IPS DF 6.9 (cell line): ENCODE measurements at places on chromosomes 1 and 21.

GRCh38 chr21:27451116-27451515 is 484.2 kb upstream of the ADAMTS5 start:
- DNase-seq, result no peak

DNA sequence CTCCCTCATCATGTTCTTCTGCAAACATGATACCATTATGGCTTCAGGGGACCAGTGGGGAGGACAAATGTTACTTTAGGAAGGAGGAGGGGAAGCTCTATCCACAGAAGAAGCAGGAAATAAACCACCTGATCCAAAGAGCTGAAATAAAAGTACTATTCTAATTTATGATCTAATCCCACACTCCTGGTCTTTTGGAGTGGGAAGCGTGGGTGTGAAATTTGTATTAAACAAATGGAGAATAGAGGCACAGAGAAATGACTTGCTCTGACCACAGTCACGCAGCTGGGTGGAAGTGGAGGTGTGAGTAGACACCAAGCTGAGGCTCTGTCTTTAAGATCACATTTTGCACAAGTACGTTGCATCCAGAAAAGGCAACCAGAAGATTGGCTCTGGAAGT is 14.5 kb upstream of the STUM start:
- DNase-seq, result no peak

GRCh38 chr1:155591770-155592169 is 18.2 kb upstream of the MSTO1 start:
- peak; percentile 48 for DNase-seq

DNA sequence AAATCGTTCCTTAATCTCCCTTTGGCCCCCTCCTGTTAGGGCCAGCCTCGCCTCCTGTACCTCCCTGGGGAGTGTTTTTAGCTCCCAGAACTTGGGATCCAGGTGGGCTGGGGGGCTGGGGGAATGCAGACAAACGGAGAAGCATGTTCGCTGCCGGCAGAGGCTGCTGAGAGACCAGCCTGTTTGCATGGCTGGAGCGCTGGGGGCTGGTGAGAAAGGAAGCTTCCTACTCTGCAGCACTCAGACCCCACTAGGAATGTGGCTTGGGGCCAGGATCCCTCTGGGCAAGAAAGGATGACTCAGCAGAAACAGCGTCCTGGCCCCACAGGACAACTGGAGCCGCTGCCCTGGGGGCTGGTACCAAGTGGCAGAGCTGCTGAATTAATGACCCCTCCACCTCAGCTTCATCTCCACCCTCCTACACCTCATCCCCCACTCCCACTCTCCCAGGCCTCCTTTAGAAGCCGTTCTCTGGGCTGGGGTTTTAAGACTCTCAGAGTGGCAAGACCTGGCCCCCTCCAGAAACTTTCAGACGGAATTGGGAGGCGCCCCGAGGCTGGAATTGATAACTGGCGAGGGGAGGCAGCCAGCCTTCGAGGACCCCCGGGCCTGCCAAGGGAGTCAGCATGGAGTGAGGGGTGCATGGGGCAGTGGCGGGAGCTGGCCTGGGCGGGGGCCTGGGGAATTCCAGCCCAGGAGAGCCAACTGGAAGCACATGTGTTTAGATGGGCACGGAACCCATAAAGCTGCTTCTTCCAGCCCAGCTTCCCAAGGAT is 28.5 kb upstream of the EPS8L3 start:
- DNase-seq, result no peak

DNA sequence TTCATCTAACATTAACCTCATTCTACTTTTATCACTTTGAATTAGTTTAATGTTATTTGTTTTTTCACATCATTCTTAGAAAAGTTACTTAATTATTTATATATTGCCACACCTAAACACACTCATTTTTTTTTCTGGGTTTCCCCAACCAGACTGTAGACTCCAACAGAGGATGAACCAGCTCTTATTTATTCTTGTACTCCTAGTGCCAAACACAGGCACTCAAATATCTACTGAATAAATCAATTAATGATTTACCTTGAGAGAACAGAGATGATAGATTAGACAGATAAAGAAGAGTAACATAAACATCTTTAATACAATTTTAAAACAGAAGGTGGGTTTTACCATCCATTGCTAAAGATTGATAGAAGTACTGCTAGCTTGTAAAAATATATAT is 35.6 kb downstream of the EGLN1 start:
- no peak for DNase-seq

DNA sequence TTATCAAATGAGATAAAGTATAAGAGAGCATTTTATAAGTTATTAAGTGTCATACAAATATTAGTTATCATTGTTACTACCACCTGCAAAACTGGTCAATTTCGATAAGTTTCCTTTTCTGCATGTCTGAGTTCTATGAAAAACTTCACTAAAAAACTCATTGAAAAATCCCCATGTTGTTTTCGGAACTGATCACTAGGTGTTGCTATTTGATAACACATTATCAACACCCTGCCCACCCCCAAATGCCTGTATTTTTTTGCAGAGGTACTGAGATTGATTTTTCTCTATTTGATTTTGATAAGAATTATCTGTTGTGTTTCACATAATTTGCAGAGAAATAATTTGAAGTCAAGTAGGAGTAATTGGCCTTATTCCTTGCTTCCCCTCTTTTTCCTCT is 22.1 kb upstream of the DISP1 start:
- DNase-seq, result no peak

DNA sequence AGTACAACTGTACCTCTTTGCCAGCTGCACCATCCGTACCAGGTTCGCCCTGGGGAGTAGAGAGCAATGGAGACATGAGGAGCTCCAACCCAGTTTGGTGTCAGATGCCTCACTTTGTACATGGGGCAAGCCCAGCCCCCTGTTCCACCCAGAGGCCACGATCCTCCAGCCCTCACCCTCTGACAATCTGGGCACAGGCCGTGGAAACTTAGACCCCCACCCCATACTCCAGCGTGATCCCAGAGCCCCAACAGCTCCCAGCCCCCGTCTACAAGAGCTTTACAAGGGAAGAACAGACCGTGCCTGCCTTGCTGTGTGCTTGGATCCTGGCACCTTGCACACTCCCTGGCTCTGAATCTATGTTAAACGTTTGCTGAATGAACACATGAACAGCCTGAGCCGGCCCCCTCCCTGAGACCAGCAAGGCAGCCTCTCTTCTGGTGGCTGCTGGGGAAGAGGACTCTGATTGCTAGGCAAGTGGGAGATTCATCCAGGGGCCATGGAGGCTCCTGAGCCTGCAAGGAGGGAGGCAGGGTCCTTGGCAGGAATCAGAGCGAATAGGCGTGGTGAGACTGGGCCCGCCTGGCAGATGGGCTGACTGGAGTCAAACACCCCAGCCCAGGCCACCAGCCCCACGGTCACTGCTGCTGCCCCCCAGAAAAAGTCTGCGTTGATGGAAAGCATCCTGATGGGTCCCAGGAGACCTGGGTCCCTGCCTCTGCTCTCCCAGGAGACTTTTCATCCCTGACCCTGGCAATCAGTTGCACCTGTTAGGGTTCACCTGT is 12.5 kb upstream of the PEF1 start:
- DNase-seq, result no peak

GRCh38 chr1:223775054-223775453 is 62.7 kb downstream of the CAPN2 start:
- no peak for DNase-seq

- DNase-seq, result no peak
Observed at GRCh38 chr1:181152892-181153633, 64.6 kb downstream of the IER5 start.

- no peak for DNase-seq
Observed at GRCh38 chr1:186819126-186819525, 9.6 kb upstream of the PLA2G4A start.

DNA sequence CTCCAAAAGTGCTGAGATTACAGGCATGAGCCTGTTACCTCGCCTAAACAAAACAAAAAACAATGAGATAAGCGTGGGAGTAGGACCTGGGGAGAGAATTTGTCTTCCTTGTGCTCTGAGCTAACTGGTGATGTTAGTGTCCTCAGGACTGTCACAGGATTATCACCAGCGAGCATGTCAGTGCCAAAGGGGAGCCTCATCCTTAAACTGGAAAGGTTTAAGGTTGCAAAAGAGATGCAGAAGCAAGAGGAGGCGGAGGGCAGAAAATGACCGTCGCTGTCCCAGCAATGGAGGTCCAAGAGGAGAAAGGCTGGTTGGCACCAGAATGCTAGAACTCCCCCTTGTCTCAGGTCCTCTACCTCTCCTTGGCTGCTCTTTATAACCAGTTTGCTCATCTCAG is 3.9 kb downstream of the SYPL2 start:
- DNase-seq, result no peak

DNA sequence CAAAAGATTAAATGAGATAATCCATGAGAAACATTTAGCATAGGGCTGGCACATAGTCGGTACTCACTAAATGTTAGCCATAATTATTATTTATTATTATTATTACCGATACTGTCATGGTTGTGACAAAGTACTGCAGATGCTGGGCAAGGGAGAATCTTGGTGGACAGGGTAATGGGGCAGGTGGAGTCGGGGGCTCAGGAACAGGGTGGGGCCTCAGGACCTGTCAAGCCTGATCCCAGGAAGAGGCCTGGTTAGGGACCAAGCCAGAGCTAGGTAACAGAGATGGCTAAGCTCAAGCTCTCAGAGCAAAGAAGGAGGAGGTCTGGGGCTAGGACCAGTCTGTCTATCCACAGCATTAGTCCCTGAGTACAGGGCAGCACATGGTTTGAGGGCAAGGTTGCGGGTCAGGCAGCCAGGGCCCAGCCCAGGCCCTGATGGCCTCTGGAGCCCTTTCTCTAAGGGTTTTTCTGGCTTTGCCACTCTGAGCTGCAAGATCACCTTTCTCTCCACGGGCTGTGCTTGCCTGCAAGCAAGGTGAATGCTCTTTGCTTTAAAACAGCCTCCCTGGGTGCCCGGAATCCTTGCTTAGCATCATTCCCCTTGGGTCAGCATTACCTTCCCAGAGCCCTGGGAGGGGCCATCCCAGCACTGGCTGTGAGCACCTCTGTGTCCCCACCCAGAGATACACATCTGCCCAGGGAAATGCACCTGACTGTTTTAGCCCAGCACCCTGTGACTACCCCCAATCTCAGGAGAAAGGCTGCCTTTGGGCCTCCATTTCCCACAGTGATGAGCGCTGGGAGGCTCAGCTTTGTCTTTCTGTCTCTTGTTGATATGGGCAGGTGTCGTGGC is 572.0 kb downstream of the PTPRU start:
- no peak for DNase-seq

DNA sequence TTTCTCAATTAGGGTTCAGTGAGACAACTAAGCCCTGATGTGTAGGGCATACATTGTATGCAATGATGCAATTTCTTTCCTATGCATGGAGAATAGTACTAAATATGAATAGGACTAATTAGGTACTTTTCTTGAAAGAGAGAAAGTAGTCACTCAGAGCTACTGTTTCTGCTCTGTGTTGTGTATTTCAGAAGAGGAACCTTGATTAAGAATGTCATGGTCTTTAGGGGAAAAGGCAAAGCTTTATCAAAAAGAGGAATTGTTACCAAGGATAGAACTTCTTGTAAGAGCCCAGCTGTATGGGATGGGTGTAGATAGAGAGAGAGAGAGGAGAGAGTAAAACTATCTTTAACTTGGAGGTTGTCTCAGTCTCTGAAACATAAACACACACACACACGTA is 49.1 kb downstream of the HLX start:
- no peak for DNase-seq

- DNase-seq, result no peak
Observed at GRCh38 chr1:23102289-23102688, 66.4 kb downstream of the LUZP1 start.

DNA sequence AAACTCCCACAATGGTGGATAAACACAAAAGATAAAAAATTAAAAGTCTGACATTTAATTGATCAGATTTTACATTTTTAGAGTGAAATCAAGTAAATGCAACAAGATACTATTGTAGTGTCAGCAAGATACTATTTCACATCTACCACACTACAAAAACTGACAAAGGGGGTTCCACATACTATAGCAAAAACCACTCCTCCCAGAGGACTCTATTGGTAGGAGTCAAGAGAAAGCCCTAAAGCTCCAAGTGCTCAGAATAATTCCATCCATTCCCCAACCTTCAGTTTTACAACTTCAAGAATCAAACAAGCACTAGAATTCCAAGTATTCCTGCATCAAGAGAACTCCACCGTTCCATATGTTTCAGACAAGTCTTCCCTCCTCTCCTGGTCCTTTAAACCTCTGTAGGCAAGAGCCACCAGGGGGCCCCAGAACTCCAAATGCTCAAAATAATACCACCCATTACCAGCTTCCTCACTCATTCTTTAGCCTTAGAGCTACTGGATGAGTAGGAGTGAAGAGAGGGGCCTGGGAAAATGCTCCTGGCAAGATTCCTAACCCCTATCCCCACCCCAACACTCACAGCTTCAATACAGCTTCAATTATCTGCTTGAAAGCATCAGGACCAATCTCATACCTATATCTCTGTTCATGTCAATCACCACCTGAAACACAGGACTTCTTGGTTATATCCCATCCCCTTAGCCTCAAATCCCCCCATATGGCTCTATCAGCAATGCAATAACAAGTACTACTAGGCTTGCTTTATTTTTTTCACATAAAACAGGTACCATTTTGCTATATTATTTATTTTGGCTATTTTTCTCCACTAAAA is 9.9 kb downstream of the TOR1AIP2 start:
- no peak for DNase-seq

DNA sequence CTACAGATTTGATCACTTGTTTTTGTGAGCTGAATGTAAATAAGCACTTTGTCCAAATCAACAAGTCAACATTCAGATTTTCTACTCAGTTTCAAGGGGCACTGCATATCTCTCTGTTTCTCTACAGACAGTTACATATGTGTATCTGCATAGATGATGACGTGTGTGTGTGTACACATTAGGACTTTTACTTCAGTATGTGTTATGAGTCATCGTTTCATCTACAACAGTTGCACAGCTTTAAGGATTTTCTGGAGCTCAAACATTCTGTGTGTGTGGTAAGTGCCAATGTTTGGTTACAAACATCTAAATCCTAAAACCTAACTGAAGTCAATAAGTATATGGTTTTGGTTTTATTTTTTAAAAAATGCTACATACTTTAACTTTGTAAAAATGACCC is 494.5 kb upstream of the PBX1 start:
- no peak for DNase-seq

DNA sequence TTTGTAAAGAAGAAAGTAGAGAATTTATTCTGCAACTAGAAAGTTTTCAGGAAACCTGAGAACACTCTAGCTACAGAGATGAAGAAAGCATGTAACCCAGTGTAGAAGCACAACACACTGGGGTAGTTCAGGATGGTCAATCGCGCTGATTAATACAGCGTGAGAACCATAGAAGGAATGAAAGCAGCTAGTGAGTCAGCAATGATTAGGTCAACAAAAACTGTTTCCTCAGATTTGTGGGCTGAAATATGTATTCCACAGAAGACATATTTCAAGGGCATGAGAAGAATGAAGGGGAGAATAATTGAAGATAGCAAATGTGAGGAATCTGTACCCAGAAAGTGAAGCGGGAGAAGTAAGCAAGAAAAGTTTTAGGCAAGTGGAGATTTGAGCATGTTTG is 97.8 kb upstream of the ADGRL2 start:
- no peak for DNase-seq

GRCh38 chr1:5597171-5597850 is 394.9 kb downstream of the NPHP4 start:
- DNase-seq, result no peak

- no peak for DNase-seq
Observed at GRCh38 chr1:39178541-39179431, 25.7 kb upstream of the MACF1 start.

GRCh38 chr1:204834752-204835151 is 35.9 kb upstream of the NFASC start:
- no peak for DNase-seq

GRCh38 chr21:37396855-37397254 is 30.3 kb downstream of the DYRK1A start:
- DNase-seq, result no peak
